CD8-positive, alpha-beta memory T cell (primary cell): ENCODE measurements at places on chromosomes 2 and 18.

GRCh38 chr2:202610380-202610779 is 24.4 kb upstream of the FAM117B start:
- H3K4me1 ChIP-seq: no peaks in the 10 kb centered on the region
- DNase-seq: no peak
- H3K36me3 ChIP-seq: no peaks in the 10 kb centered on the region
- H3K4me3 ChIP-seq: no peak overlapping the region
- H3K27ac ChIP-seq: no peak overlapping the region
- no peaks in the 10 kb centered on the region for H3K27me3 ChIP-seq

DNA sequence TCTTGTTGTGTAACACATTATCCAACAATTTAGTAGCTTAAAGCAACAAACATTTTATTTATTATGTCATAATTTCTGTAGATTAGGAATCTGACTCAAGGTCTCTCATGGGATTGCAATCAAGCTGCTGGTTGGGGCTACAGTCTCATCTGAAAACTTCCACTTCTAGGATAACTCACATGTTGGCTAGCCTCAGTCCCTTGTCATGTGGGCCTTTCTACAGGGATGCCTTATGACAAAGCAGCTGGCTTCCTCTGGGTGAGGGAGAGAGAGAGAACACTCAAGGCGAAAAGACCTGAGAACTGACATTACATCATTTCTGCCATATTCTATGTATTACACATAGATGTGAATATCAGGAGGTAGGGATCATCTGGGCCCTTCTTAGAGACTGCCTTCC is 317.9 kb upstream of the VRK2 start:
- H3K4me3 ChIP-seq: no peak overlapping the region
- no peaks in the 10 kb centered on the region for H3K4me1 ChIP-seq
- no peak overlapping the region for H3K27ac ChIP-seq
- no peaks in the 10 kb centered on the region for H3K36me3 ChIP-seq
- DNase-seq: no peak
- no peaks in the 10 kb centered on the region for H3K27me3 ChIP-seq

DNA sequence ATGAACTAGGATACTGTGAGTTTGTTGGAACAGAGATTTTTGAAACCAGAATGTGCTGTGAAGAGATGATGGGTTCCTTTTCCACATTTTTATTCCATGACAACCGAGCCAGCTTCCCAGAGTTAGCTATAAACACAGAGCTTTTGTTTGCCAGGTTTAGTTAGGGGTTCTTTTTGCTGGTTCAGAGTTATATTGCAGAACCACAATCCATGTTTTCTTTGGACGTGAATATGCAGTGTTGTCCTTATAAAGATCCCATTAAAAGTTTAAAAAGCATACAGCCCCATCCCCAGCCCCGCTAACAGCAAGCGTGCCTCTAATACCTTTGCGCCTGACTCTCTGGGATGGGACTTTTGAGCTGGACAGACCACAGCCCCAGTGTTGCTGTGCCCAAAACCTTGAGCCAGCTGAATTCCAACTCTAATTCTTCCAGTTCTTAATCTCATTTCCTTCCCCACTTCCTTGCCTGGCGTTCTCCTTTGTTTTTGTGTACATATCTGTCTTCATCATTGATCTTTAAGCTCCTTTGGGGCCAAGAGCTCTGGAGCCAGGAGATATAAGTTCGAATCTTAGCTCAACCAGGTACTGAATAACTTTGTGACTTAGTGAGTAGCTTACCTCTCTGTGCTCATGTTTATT is 72.3 kb downstream of the SPATS2L start:
- no peaks in the 10 kb centered on the region for H3K36me3 ChIP-seq
- H3K4me1 ChIP-seq: peaks cover 43% of the 10 kb centered on the region
- DNase-seq: no peak

- no peaks in the 10 kb centered on the region for H3K36me3 ChIP-seq
- DNase-seq: no peak
- no peak overlapping the region for H3K4me3 ChIP-seq
- H3K27me3 ChIP-seq: no peaks in the 10 kb centered on the region
- no peak overlapping the region for H3K27ac ChIP-seq
- H3K4me1 ChIP-seq: no peaks in the 10 kb centered on the region
Observed at GRCh38 chr2:14398641-14399040, 233.9 kb upstream of the LRATD1 start.

DNA sequence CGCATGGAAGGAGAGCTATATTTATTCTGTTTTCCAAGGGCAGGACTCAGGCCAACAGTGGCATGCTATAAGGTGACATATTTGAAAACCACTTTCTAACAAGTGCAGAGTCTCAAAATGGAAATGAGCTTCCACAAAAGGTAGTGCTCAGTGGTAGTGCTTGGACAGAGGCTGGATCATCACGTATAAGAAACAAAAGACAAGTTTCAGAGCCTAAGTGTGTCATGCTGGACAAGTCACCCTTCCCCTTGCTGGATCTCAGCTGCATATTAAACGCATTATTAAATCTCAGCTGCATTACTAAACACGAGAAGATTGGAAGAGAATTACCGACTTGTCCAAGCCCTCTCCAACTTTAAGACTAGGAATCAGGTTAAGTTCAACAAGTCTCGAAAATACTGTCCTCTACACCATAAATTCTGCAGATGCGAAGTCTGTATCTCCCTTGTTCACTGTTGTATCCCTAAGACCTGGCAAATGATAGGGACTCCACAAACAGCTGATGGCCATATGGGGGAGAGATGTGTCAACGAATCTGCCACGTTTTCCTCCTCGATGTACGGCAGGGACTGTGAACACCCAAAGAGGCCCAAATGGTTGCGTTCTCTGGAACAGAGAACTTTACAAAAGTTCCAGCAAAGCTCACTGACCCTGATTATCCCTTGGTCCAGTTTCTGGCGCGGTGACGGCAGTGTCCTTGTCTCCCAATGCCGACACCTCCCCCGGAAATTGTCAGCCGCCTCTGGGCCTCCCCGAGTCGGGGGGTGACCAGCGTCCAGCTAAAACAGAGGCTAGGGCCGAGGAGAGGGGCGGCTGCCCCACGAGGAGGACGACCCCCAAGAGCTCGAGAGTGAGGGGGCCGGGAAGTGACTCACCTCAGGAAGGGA is 611 bp downstream of the NOL10 start:
- peak overlapping the region; percentile 94 for H3K27ac ChIP-seq
- H3K36me3 ChIP-seq: no peaks in the 10 kb centered on the region
- no peaks in the 10 kb centered on the region for H3K27me3 ChIP-seq
- H3K4me3 ChIP-seq: peak overlapping the region; percentile 98
